Stimulated activated CD8-positive, alpha-beta memory T cell treated with anti-CD3 and anti-CD28 coated beads, Interleukin-2, amount 100 ng/mL, for 1 hour (primary cell): ENCODE measurements at places on chromosomes 1 and 21.

DNA sequence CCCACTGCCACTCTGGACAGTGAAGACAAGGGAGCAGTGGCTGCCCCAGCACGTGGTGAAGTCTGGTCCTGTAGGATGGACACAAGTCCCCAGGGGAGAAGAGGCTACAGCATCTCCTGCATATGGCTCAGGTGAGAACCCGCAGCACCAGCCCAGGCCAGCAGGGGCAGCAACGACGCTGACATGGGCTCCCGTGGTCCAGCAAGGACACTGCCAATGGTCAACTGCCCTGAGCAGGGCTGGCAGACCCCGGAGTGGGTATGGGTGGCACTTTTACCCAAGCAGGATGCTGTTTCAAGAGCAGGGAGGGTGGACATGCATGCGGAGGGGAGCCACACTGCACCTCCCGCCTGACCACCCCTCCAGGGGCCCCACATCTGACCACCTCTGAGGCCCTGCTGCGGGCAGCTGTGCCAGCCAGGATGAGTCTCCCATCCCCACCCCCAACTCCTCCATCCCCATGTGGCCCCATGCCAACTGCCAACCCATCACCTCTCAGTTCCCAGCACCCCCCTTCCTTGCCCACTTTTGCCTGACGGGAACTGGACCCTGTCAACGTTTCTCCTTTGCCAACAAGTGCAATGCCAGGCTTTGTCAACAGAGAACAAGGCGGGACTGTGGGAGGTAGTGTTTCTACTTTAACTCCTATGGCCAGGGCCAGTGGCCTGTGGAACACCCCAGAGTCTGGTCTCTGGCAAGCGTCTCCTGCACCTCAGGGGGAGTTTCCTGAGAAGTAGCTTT is 8.6 kb downstream of the MORN1 start:
- no peak for DNase-seq

DNA sequence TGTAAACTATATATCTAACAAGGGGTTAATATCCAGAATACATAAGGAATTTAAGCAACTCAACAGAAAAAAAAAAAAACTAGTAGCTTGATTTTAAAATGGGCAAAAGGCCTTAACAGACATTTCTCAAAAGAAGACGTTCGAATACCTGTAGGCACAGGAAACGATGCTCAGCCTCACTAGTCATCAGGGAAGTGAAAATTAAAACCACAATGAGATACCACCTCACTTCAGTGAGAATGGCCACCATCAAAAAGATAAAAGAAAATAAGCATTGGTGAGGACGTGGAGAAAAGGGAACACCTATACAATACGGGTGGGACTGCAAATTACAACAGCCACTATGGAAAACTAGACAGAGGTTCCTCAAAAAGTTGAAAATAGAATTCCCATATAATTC is 37.3 kb downstream of the NPHP4 start:
- DNase-seq: no peak

- no peak for DNase-seq
Measured at GRCh38 chr1:218867066-218867465, 306.6 kb upstream of the LYPLAL1 start.

GRCh38 chr1:248862998-248863881 is 4.4 kb upstream of the ZNF692 start:
- DNase-seq: peak; percentile 56

GRCh38 chr1:8423269-8423691 is 105.4 kb downstream of the SLC45A1 start:
- DNase-seq: no peak

GRCh38 chr1:10484521-10484920 is 9.8 kb downstream of the PEX14 start:
- DNase-seq: no peak

GRCh38 chr1:181141431-181141910 is 53.0 kb downstream of the IER5 start:
- DNase-seq: no peak

DNA sequence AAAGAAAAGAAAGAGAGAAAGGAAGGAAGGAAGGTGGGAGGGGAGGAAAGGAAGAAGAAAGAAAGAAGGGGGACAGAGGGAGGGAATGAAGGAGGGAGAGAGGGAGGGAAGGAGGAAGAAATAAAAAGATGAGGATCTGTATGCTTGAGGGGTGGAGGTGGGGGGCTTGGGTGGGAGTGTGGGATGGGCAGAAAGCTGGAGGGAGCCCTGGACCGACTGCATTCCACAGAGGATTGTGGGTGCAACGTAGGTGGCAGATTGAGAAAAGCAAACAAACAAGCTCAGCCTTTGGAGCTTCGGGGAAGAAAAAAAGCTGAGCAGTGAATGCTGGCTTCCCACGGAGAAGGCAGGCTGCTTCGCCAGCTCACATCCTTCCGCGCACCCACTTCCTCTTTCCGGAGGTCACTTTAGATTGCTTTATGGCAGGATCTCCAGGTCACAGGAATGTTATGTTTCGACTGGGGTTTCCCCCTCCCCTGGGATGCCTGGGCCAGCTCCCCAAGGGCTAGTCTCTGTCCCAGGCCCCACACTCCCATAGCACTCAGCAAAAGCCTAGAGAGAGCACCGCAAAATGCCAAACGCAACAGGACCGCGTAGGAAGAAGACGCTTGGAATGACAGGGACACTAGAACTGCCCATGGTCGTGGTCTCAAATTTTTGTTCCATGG is 20.7 kb upstream of the LGALS8 start:
- DNase-seq: no peak

DNA sequence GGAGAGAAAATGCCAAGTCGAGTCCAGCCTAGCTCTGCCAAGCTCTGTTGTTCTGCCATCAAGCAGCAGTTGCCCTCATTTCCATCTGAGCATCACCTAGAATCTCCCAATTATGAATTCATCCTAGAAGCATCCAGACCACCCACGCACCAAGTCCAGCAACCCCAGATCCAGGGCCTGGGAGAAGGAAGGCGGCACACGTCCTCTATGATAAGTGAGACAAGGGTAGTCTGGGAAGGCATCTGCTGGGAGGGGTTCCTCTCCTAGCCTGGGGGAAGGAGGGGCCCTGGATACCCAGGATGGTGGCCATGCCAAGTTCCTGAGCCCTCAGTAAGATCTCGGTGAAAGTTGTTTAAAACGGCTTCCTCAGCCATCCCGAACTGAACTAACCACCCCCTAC is 70.7 kb downstream of the VWA5B1 start:
- no peak for DNase-seq

DNA sequence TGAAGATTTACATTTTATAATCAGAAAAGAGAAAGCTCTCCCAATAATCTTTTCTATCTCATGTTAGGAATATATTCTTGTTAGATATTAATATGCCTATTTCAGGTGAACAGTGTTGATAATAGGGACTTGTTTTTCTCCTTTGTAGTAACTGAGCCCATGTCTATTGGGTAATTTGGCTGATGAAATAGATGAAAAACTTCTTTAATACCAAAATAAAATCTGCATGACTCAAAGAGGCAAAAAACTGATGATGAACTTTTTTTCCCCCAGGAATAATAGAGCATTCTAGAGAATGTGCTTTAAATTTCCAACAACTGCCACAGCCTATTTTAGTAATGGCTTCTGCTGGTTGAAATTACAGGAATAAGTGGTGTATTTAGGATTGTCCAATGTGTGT is 178.9 kb upstream of the GREM2 start:
- no peak for DNase-seq

DNA sequence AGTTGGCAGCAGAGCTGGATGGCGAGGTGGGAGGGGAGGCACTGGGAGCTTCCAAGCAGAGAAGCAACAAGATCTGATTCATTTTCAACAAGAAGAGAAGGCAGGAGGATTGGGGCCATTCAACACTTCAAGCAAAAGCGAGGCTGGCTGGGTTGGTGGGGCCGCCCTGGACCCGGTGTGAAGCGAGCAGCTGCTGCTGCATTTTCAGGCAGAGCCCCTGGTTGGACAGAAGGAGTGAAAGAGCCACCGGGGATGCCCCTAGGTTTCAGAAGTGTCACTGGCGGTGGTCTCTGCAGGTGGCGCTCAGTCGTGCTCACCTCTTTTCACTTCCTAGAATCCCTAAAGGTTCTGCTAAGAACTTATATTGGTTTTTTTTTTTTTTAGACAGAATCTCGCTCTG is 18.0 kb downstream of the SLC2A7 start:
- no peak for DNase-seq

DNA sequence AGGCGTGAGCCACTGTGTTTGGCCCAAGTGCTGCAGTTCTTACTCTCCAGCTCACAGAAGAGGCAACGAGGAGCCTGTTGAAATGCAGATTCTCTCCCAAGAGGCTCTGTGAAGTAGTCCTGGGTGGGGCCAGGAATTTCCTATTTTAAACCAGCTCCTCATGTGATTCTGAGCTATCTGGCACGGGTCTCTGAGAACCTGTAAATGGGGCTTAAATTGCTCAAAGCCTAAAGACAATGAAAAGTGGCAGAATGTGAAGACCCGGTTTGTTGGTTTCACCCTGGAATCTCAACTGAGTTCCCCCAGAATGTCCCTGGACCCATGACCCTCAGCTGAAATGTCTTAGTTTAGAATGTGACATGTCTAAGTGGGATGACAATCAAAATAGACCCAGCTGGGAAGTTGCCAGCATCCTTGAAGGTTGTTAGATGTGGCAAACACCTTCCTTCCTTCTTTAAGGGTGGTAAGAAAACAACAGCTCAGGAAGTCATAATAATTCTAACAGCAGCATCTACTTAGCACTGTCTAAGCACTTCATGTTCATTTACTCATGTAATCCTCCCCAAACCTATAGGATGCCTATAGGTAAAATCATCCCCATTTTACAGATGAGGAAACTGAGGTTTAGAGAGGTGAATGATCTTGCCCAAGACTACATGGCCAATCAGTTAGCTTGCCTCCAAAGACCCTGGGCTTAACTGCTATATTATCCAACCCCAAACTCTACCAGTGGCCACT is 20.9 kb upstream of the ATP5PO start:
- DNase-seq: no peak

- no peak for DNase-seq
Measured at GRCh38 chr1:23593042-23593521, 33.8 kb upstream of the ID3 start.

DNA sequence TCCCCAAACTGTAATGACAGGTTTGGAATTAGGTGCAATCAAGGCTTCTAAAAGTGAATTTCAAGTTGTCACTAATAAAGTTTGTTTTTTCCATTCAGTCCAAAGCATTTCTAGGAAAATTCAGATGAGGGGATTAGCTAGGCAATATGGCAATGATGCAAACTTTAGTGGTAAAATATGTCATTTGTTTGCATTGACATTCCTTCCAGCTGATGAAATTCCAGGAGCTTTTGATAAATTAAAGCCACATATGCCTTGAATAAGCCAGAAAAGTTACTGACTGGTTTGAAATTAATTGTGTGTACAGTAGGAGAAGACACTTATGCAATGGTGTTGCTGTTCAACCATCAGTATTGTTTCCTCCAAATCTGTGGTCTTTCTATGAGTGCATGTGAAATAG is 57.8 kb downstream of the MROH9 start:
- DNase-seq: no peak

DNA sequence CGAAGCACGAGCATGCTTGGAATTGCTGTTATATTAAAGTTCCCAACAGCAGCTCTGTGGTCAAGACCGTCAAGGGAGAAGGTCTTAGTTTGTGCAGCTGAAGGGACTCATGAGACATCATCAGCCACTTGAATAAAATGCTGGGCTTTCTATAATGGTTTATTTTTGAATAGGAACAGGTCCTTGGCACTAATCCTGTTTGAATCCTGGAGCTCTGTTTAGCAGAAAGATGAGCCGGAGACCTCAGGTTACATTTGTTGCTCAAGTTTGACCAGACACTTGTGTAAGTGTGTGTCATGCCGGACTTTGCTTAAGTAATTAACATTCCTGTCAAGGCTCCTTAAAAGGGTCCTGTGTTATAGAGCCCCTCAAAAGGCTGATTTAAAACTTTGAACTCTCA is 186.5 kb downstream of the ROR1 start:
- no peak for DNase-seq

- DNase-seq: no peak
Measured at GRCh38 chr1:233005703-233006102, 55.3 kb downstream of the NTPCR start.

DNA sequence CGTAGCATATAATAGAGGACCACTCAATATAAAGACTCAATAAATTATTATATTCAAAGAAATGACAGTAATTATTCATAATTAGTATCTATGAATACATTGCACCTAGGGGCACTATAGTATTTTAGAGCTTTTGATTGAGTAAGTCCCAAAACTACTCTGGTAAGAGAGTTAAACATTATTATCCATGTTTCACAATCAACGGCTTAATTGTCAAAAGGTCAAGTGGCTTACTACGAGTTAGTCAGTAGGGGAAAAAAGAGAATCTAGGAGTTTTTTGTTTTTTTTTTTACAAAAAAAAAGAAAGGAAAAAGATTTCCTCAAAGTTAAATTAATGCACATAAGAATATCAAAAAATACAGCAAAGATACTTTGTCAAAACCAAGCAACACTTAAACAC is 20.4 kb upstream of the LAMC1 start:
- DNase-seq: no peak

GRCh38 chr1:44808063-44808937 is at the start of gene BTBD19:
TSS of gene BTBD19 (plus strand) at chr1:44808523. CDS start at chr1:44808821, 298 bp downstream.
- DNase-seq: no peak
